ENCODE measurements at places on chromosomes 1 and 21.

GRCh38 chr1:204102029-204102611 is 29.2 kb downstream of the SOX13 start:
- peak; percentile 4 for DNase-seq

DNA sequence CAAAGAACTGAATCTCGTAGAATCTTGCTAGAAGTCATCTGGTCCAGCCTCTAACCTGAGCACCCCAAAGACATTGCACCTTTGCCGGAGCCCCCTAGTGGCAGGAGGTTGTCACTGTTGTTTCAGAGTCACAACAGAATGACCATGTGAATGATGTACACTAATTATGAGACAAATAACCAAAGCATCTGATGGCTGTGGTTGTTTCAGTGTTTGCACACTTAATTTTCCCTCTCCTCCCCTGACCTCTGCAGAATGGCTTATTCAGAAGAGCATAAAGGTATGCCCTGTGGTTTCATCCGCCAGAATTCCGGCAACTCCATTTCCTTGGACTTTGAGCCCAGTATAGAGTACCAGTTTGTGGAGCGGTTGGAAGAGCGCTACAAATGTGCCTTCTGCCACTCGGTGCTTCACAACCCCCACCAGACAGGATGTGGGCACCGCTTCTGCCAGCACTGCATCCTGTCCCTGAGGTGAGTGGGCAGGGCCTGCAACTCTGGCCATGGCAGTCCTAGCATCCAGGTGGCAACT is 26.4 kb downstream of the TRAF5 start:
- no peak for DNase-seq

- no peak for DNase-seq
Observed at GRCh38 chr21:45338311-45339017, 50.8 kb upstream of the POFUT2 start.

DNA sequence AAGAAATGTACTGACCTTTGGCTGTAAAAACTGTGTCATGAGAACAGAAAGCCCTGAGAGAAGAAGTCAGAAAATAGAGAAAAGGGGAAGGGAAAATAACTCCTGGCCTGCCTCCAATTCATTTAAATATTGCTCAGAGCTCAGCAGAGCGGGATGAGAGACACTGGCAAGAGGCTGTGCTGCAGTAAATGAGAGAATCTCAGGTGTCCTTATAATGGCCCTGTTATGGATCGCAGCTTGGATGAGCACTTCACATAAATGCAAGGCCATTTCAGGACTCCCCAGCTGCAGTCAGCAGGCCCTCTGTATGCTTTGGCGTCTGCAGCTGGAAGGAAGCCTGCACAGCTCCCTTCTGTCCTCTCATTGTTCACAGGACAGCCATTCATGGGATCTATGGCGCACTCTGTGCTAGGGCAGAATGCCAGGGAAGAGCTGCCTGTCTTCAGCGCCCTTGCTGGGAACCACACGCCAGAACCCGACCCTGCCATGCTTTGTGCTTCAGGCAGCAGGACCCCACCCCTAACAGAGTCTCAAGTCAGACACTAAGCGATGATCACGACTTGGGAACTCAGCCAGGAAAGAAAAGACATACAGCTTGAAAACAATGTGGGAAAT is 20.7 kb upstream of the ABCB10 start:
- no peak for DNase-seq

GRCh38 chr1:244970236-244970743 is 105.9 kb upstream of the HNRNPU start:
- peak; percentile 73 for DNase-seq

DNA sequence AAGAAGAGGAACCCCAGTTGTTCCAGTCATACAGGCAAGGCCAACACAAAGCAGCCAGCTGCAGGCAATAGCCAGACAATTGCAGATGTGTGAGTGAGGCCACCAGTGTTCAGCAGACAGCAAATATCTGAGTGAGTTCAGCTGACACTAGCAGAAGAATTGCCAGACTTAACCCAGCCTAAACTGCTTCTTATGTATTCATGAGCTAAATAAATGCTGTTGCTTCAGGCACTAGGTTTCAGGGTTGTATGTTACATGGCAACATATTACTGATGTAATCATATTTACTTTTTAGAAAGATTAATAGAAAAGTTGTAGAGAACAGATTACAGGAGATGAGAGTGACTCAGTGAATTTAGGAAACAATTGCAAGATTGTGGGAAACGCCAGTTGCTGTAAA is 129.8 kb upstream of the CHODL start:
- DNase-seq: no peak

- no peak for DNase-seq
Observed at GRCh38 chr1:55064071-55064581, 24.8 kb downstream of the PCSK9 start.

DNA sequence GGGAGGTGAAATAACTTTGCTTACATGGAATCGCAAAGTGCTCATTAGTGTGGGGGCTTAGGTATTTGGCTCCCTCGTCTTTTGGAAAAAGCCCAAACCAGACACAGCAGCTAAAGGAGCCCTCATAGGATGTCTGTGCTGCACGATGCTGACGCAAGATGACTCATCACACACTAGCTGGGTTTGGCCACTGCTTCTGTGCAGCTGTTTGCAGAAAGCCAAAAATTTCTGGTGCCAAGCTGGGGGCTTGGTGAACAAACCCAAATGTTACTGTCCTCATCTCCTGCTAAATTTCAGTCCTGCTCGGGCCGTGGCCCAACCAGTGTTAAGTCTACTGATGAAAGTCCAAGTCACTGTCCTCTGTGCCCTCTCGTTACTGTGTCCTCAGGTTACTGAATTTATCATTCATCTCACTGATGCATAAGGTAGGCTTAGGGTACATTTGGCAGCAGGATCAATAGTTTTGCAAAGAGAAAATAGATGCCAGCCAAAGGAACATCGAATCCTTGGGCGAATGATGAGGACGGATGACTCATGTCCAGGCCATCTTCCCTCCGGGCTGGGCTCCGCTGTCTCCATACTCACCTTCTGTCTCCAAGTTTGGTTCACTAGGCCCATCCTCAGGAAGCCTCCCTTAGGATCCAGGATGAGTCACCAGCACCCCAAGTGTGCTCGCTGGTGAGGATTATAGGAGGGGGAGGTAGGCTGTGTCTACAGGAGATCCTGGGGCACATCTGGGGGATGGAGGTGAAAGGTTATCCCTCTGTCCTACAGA is 177.7 kb downstream of the ADSS2 start:
- DNase-seq: no peak

GRCh38 chr1:55970526-55971110 is 608.7 kb downstream of the PLPP3 start:
- no peak for DNase-seq

- DNase-seq: no peak
Observed at GRCh38 chr1:53324728-53325297, 3.1 kb downstream of the LRP8 start.

- no peak for DNase-seq
Observed at GRCh38 chr1:1020000-1020404, at the start of gene AGRN. AGRN (plus strand) TSS chr1:1020120; CDS start chr1:1020173, 53 bp downstream.

DNA sequence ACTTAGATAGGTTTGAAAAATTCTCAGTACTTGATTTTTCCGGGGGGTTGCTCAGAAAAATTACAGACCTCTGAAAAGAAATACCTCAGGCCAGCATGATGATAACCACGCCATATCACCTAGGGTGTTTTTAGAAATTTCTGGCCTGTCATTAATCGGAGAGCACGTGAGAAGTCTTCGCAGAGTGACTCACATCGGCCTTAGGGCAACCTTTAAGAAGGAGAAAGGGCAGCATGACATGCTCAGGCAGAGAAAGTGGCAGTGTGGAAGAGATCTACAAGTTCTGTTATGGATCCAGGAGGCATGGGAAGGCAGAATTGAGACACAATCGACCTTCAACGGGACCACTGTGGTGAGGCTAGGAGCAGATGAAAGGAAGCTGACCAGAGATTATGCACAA is 506.3 kb downstream of the LMO4 start:
- no peak for DNase-seq

DNA sequence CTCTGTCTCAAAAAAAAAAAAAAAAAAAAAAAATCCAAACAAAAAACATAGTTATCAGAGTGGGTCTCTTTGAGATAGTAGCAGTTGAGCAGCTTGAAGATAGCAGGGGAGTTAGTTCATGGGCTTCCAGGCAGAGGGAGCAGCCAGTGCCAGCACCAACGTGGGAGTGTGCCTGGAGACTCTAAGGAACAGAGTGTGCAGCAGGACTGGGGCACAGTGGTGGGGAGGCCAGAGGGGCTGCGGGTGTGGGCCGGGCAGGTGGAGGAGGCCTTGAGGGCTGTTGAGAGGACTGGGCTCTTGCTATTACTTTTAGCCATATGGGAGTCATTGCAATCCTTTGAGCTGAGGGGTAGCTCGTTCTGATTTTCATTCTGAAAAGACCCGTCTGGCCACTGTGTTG is 63.8 kb downstream of the RYR2 start:
- no peak for DNase-seq

DNA sequence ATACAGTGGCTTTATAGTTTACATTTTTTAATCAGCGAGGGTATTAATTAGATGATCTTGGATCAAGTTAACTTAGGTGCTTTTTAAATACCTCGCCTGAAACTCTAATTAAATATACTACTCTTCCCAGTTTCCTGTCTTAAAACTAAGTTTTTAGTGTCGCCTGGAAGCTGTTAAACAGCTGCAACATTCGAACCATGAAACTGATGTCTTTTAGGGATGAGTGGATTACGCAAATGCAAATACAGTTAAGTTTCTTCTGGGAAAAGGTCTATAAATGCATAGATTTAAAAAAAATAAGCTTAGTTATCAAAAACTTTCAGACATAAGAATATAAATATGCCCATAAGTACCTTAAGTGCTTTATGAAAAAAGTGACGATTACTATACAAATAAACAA is 228.3 kb downstream of the PTPRC start:
- no peak for DNase-seq

- DNase-seq: no peak
Observed at GRCh38 chr1:48558366-48558765, 86.4 kb upstream of the SPATA6 start.

Data from NCI-H1417 treated with DMSO at 0.1 percent for 48 hours (cell line).